Lower lobe of right lung (tissue), 2 donors: ENCODE measurements at places on chromosomes 11 and 22.

DNA sequence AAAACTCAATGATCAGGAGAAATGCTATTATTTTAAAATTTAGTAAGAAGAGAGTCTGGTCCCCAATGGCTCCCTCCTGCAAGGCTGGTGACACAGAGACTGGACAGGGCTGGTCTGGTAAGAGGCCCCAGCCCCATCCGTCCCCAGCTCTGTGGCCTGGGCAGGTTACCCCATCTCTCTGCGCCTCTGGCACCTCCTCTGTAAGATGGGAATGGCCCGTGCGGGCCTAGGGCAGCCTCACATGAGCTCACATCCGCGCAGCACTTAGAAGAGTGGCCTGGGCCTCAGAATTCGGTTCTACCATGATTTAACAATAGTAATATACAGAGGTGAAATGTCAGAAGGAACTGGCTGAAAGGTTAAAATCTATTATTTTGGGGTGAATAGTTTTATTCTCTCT is 1.2 kb downstream of the APOBEC3F start:
- no peak for DNase-seq

DNA sequence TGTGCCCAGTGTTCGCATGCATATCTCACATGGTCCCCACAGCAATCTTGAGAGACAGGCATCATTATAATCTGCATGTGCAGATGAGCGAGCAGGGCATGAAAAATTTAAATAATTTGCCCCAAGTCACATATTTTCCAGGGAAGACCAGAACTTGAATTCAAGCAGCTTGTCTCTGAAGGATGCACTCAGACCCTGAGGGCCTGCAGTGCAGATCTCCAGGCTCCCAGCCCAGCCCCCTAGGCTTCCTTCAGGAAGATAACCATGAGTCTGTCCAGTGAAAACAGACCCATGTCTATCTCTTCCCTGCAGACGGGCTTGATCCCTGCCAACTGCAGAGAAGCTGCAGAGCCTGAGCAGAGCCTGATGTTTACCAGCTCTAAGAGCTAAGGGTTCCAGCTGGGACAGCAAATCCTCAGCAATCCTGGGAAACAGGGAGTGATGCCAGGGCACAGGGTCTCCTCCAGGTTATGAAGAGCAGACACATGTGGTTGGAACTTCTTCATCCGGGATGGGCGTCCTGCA is 55.1 kb downstream of the NAV2 start:
- DNase-seq: no peak

DNA sequence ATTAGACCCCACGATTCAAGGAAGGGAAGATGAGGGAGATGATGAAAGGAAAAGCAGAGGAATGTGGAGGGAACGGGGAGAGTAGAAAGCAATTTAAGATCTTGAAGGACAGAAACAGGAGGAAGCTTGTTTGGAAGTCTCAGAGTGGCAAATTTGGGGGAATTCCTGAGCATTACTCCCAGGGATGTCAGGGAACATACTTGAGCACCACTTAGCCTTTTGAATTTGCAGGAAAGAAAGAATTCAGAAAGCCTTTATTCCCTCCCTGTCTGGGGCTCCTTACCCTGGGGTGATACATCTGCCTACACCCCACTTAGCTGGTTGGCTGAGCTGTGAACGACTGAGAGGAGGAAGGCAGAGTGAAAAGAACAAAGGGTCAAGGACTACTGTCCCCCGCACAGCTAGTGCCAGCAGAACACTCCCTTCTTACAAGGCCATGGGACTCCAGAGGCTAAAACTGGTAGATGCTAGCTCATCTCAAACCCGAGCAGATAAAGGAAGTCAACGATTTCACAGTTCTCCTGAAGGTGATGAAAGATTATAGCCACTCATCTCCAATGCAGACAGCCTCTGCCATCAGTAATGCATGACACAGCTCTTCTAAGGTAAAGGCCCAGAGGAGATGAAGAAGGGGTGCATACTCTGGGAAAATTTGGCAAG is 84.0 kb upstream of the AKIP1 start:
- DNase-seq: no peak

DNA sequence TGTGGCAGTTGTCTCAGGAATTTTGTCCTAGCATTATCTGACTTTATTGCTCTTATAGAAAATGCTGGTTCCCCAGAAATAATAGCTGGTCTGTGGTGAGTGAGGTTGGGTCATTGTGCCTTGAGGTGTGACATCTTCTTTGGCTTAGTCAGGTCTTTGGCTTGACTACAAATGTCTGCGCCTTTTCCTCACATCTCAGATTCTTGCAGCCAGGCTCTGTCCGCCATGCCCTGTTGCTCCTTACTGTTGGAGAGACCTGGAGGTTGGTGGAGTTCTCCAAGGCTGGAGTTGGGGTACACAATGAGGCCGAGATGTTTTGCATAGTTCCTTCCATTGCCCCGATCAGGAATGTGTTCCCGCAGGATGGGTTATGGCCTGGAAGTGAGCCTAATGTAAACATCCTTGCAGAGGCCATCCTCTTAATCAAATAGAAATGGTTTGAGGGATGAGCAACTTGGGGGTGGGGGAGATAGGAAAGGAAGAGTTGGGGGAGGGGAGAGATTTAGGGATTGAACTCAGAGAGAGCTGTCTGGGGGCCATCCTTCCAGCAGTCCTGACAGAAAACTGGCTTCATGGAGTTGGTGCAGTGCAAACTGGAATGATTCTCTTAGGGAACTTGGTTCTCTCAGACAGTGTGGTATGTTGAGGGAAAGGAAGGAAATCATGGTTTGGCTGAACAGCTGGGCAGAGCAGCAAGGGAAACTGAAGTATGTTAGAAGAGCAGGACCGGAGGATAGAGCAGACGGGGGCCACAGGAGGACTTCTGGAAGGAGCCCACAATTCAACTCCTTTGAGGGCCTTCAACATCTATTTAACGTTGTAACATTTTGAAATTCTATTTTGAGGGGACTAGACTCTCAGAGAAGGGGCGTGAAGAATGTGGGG is 49.9 kb downstream of the ZBTB16 start:
- DNase-seq: no peak

GRCh38 chr11:58506935-58507334 is 970 bp downstream of the OR5B21 start:
- DNase-seq: no peak

DNA sequence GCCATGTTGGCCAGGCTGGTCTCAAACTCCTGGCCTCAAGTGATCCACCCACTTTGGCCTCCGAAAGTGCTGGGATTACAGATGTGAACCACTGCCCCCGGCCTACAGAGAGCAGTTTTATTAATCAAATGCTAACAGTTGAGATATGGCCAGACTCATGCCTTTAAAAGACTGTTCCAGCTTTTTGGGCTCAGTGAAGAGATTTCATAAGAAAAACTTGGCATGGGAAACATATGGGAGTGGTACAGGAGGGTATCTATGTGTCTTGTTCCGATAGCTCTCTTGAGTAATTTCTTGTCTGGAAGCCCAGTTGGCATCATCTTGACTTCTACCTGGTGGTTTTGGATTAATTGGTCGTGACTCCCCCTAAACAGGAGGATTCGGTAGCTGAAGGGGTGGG is 8.2 kb upstream of the SLC37A4 start:
- no peak for DNase-seq

GRCh38 chr11:69145050-69145380 is 10.7 kb upstream of the SMIM38 start:
- DNase-seq: no peak

- DNase-seq: no peak
These were observed 261.9 kb upstream of the PLET1 start for GRCh38 chr11:112522536-112522935.

- no peak for DNase-seq
These were observed 365.9 kb downstream of the JRKL start for GRCh38 chr11:96755752-96756151.

DNA sequence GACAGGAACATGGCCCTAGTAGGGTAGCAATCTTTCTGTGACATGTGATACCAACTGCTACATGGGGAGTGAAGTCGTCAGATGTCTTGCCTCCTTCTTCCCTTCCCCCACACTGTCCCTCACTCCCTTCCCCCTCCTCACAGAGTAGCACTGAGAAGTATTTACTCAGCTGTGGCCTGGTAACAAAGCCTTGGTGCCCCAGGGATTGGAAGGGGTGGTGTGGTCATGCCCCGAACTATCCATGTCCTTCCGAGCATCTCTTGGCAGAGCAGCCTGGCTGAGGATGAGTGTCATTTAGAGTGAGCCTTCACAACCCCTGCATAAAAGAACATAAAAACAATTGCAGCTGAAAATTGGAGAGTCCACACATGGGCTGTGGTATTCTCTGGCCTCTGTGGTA is 46.1 kb downstream of the ARFGAP2 start:
- DNase-seq: no peak

GRCh38 chr11:118258410-118258809 is 5.7 kb downstream of the MPZL2 start:
- no peak for DNase-seq

DNA sequence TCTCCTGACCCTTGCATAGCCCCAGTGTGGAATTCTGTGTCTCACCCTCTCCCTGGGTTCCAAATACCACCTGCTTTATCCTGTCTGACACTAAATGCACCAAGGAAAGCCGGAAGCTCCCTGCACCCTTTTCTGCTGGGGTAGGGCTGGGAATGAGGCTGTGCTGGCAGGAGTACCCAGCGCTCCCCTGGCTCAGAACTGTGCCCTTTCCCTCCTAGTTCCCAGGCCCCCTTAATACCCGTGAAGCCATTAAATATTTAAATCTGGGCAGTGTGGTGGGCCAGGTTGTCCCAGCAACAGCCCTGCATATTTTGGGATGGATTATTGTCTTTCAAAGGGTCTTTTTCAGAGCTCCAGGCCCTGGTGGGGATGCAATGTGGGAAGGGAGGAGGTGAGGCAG is 63.0 kb downstream of the TP53I11 start:
- no peak for DNase-seq

DNA sequence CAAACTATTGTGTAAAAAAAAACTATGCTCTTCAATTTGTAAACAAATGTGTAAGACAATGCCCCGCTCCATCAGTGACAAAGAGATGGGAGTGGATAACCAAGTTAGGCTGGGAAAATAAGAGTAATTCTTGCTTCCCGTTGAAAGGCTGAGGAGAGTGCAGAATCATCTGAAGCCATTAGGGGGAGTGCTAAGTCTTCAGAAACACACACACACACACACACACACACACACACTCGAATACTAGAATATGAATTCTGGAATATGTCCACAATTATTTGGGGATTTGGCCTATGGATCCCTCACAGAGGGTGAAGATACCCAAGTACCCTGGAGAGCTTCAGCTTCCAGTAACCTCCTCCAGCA is 27.8 kb upstream of the ROBO3 start:
- no peak for DNase-seq

DNA sequence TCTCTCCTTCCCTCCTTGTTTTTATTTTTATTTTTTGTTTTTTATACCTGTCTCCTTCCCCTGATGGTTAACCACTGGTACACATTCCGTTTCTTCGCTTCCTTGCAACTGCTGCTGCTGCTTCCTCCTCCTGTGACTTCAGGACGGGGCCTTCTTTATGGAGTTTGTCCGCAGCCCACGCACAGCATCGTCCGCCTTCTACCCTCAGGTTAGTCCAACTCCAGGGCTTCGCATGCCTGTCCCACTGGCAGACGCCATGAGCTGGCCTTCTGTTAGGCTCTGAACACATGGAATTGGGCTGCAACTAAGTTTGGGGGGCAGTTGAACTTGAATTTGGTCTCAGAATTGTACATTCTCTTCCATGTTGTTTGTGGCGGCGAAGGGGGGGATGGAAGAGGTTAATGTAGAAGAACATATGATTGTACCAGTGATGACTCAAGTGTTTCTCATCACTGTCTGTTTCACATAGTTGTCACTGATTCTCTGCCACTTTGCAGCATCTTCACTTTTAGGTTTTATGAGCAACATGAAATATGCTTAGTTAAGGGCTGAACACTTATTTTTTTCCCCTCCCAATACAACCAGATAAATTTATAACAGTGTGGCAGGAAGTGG is 83.0 kb upstream of the YWHAH start:
- no peak for DNase-seq

DNA sequence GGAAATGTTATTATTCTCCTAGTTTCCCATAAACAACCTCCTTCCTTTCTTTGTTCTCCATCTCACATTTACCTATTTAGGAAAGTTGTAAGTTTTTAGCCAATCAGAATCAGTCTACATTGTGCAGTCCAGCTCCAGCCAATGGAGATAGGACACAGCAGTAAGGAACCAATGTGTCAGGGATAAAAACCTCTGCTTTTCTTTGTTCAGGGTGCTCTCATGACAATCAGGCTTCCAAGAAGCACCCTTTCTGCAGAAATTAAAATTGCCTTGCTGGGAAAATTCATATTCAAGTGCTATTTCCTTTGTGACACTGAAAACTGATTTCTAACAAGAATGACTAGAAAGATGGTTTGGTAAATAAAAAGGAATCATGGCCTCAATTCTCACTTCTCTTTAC is 14.6 kb downstream of the SCGB2A1 start:
- no peak for DNase-seq

DNA sequence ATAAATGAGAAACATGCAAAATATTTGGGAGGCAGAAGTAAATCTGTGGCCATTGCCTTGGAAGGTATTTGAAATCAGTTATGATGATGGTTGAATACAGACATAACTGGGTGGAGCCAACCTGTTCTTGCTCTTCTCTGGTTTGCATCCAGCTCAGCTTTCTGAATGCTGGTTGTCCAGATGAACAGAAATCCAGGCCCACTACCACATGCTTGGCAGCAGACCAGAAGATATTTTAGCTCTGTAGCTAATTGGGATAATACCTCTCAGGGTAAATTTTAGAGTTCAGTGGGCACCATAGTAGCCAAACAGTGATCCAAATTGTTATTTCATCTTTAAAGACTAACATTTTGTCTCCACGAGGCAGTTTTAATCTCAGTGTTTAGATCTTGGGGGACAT is 308.3 kb downstream of the RAB38 start:
- DNase-seq: no peak

DNA sequence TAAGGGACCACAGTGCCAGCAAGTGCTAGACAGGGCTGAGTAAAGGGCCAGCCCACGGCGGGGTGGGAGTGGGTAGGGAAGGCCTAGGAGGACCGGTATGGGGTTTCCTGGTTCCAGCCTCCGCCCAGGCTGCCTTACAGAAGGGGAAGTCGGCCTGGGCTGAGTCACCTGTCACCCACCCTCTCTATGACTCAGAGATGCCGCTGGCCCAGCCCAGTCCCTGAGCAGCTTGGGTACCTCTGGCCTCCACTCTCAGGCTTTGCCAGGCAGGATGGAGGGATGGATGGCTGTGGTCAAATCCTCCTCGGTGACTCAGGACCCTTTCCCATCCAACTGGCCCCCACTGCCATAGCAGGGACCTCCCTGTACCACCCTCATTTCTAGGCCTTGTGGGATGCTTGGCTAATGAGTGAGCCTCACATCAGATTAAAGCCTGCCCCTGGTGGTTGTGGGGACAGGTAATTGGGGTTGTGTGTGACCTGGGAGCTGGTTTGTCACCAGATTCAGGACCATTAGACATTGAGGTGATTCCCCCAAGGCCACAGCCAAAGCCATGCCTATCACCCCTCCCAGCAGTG is 13.9 kb downstream of the SLC35E4 start:
- no peak for DNase-seq

DNA sequence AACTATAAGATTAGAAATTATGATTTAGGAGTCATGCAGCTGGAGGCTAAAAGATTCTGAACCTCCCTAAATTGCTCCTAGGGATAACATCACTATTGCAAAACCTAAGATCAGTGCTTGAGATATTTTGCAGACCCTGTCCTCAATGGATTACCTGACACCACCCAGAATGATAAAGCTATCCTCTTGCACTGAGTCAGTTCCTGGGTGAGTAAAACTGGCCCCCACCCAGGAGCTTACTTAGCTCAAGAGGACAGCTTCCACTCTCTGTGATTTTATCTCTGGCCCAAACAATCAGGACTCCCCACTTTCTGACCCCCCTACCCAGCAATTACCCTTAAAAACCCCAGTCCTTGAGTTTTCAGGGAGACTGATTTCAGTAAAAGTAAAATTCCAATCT is 2074.4 kb upstream of the RAG2 start:
- DNase-seq: no peak

GRCh38 chr11:33830903-33831648 is 56.8 kb upstream of the FBXO3 start:
- DNase-seq: no peak
